ENCODE measurements at places on chromosomes 16 and 17.

- DNase-seq = no peak
These were observed 226.2 kb downstream of the NTN1 start for GRCh38 chr17:9247401-9247938.

GRCh38 chr16:20300312-20301097, 26.8 kb downstream of the GP2 start:
- no peak for DNase-seq

DNA sequence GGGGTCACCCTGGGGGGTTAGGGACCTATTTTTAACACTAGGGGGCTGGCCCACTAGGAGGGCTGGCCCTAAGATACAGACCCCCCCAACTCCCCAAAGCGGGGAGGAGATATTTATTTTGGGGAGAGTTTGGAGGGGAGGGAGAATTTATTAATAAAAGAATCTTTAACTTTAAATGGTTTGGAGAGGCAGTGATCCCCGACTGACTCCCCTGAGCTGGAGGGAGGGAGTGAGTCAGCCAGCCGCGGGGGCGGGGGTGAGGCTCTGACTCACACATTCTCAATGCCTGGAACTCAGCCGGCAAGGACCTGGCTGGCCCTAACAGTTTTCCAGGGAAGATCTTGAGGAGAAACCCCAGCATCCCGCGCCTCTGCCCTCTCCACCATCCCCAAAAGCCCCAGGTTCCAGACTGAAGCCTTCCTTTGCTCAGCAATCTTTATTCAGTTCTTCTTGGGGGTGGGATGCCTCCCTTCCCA, 1.5 kb downstream of the HCFC1R1 start:
- DNase-seq = peak; percentile 78

GRCh38 chr16:86734543-86735460, 156.5 kb downstream of the FOXL1 start:
- DNase-seq = no peak

DNA sequence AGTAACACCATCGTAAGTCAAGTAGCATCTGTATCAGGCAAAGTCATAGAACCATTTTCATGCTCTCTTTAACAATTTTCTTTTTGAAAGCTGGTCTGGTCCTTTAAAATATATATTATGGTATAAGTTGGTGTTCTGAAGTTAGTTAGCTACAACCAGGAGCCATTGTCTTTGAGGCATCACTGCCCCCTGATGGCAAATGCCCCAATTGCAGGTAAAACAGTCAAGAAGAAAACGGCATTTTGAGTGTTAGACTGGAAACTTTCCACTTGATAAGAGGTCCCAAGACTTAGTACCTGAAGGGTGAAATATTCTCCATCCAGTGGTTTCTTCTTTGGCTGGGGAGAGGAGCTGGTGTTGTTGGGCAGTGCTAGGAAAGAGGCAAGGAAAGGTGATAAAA, 14.1 kb downstream of the TP53 start:
- DNase-seq = no peak

- no peak for DNase-seq
These were observed 131.8 kb downstream of the STX8 start for GRCh38 chr17:9443811-9444210.

DNA sequence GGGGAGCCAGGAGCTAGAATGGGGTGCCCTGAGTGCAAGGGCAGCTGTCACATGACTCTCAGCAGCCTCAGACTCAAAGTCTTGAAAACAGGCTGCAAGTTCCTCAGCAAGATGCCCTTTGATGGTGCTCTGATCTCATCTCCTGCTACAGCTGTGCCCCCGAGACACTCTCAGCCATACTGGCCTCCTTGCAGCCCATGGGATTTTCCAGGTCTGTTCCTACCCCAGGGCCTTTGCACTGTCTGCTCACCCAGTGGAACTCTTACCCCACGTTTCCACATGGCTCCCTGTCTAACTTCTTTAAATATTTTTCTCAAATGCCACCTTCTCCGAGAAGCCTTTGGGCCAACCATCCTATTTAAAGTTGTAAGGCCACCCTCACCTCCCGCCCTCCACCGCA, 146.9 kb downstream of the C16orf95 start:
- no peak for DNase-seq

DNA sequence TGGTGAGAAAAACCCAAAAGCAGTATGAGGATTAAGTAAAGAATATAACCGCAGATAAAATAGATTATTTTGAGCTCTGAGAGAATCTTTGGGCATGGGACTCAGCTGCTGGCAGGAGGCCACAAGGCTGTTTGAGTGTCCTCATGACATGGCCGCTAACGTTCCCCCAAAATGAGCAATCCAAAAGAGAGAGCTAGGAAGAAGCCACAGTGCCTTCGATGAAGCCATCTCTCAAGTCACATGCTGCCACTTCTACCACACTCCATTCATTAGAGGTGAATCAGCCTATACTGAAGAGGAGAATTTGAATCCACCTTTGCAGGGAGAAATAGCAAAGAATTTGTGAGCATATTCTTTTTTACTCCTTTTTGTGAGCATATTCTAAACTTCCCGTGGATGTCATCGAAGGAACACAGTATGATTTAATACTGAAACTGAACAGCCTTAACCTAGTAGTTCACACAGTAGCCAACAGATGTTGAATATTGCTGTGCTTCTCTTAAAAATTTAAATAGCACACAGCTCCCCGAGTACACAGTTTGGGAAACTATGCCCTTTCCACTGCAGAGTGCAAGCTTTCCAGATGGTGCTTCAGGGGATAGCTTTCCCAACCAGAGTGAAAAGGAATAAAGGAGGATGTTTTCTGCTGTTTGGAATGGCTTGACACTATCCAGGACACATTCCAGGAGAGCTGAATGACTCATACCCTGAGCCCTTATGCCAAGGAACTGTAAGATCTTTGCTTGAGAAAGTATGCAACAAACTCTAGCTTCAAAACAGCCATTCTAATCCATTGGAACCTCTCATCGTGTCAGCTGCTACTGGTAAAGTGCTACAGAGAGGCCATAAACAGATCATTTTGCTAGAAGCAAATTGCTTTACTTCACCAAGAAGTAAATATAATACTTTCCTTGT, 33.9 kb downstream of the ANKFY1 start:
- DNase-seq = no peak

- DNase-seq = no peak
These were observed 145.6 kb upstream of the TBX2 start for GRCh38 chr17:61253937-61254574.

DNA sequence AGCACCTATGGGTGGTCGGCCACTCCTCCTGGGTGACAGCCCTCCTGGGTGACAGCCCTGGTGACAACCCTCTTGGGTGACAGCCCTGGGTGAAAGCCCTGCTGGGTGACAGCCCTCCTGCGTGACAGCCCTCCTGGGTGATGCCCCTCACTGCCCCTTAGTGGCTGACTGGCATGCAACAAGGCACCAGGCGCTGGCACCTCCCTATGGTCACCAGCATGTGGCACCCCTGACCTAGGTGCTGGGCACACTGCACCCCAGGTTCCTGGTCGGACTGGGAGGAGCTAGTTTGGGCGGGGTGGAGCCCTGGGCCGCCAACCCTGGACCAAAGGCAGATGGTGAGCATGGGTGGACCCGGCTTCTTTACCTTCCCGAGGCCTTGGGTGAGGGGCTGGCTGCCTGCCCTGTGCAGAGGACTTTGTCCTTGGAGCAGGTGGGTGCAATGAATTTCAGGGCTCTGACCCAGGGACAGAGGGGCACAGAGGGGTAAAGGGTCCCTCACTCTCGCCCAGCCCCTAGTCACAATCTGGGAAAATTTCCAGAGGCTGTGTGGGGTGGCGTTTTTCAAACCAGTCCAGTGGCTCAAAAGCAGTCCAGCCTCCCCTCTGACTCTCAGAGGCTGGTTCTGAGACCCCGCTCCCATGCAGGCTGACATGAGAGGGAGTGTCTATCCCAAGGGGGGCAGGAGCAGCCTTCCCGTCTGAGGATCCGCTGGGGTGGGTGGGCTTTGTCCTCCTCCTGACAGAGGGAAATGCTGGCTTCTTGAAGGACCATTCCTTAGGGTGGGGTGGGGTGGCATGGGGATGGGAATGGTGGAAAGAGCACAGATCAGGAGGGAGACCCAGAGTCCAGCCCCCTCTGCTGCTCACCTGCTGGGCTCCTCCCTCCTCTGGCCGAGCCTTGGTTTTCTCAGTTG, 25.9 kb upstream of the TNFRSF13B start:
- peak; percentile 52 for DNase-seq

GRCh38 chr16:66935314-66936011, at the start of gene CES2:
Gene CES2 (plus strand): TSS chr16:66935516. CDS start chr16:66935636, 120 bp downstream.
- no peak for DNase-seq

DNA sequence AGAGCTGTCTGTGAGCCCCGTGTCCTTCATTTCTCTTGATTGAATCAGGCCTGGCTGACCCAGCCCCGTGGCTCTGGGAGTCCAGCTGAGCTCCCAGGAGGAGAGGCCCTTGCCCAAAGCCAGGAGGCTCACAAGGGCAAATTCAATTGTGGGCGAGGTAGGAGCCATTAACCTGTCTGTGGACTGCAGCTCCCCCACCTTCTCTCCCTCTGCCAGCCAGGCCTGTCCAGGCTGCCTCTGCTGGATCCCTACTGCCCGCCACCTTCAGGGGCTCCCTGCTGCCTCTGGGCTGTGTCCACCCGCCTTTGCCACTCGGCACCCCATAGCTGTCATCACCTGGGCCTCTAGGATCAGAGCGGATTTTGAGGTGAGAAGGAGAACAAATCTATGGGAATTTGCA, 61.9 kb downstream of the RTN4RL1 start:
- no peak for DNase-seq

GRCh38 chr17:12507026-12507595, 158.6 kb upstream of the MYOCD start:
- no peak for DNase-seq

GRCh38 chr16:901715-902601, 68.8 kb downstream of the LMF1 start:
- no peak for DNase-seq

DNA sequence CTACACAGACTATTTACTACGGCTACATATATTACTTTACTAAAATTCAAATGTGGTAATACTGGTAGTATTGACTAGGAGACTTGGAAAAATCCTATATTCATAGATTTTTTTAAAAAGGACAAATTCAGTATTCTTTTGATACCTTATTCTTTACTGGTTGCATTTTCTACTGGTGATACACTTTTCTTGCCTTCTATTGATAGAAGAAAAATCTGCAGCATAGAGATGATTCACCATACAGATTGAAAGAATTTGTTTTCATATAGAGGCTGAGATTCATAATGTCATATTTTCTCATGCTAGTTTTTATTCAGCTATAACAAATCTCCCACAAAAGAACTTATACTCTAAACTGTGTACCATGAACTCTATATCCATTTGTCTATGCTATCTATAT, 195.4 kb upstream of the C17orf78 start:
- no peak for DNase-seq

- no peak for DNase-seq
These were observed 90.7 kb downstream of the PITPNC1 start for GRCh38 chr17:67467500-67468455.

- no peak for DNase-seq
These were observed 6.1 kb downstream of the WDR81 start for GRCh38 chr17:1730326-1731193.

DNA sequence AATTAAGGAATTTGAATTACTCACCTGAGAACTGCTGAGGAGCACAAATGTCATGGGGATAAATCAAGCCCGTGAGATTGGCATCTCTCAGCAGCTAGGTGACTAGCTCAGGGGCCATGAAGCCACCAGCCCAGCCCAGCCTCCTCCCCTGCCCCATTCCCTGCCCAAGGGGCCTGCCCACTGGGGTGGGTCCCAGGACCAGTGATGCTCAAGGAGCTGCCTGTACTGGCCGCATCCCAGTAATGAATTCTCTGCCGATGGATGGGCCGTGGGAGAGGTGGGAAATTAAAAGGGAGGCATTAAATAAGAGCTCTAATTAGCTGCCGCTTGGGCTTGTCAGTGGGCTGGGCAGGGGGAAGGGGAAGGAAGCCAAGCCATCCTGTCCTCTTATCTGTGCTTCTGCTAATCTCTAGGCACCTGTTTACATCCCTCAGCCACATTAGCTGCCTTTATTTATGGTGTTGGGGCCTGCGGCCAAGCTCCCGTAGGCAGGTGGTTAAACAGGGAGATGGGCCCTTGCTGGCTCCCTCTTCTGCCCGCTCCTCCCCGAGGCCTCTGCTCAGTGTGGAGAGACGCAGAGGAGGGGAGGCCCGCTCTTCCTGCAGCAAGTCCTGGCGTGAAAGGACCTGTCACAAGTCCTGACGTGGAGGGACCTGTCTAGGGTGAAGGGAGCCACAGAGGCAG, 48.8 kb downstream of the PIPOX start:
- DNase-seq = no peak

GRCh38 chr17:11273596-11273995, 32.6 kb downstream of the SHISA6 start:
- no peak for DNase-seq

GRCh38 chr17:47692137-47692894, 1.6 kb upstream of the TBKBP1 start:
- DNase-seq = no peak

DNA sequence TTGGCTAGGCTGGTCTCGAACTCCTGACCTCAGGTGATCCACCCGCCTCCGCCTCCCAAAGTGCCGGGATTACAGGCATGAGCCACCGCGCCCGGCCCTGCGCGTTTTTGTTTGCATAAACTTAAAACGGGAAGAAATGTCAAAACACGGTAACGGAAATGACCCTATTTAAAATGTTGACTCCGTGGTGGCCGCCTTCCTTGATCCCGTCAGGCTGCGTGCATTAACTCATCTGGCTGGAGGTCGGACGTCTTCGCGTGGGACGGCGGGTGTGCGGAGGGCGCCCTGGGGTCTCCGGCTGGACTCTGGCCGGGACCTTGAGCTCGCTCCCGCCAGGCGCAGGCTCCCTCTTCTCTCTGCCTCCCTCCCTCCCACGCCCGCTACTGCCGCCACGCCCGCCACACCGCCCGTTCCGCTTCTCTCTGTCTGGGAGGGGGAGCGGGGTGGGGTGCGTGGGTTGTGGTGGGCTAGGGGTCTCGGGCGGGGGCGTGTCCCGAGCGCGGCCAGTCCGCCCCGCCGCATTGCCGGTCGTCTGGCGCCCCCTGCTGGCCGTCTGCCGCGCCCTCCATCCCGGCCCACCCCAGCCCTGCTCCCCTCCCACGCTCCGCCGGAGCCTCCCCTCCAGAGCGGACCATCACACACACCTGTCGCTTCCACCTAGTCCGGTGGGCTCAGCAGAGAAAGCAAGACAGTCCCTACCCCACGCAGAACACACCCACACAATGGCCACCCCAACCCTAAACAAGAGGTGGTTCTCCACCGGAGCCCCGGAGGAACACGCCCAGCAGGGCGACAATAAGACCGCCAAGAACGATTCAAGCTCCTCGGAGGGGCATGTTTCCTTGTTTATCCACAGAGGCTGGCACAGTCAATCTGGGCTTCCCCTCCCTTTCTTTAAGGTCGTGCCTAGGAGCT, 1.2 kb upstream of the CCDC42 start:
- peak; percentile 47 for DNase-seq
